GDM1 (cell line): ENCODE measurements at places on chromosomes 2 and 18.

- DNase-seq: no peak
Observed at GRCh38 chr2:121502246-121502645, 28.4 kb upstream of the RNU4ATAC start.

GRCh38 chr2:40315683-40316082 is 136.2 kb downstream of the SLC8A1 start:
- no peak for DNase-seq

DNA sequence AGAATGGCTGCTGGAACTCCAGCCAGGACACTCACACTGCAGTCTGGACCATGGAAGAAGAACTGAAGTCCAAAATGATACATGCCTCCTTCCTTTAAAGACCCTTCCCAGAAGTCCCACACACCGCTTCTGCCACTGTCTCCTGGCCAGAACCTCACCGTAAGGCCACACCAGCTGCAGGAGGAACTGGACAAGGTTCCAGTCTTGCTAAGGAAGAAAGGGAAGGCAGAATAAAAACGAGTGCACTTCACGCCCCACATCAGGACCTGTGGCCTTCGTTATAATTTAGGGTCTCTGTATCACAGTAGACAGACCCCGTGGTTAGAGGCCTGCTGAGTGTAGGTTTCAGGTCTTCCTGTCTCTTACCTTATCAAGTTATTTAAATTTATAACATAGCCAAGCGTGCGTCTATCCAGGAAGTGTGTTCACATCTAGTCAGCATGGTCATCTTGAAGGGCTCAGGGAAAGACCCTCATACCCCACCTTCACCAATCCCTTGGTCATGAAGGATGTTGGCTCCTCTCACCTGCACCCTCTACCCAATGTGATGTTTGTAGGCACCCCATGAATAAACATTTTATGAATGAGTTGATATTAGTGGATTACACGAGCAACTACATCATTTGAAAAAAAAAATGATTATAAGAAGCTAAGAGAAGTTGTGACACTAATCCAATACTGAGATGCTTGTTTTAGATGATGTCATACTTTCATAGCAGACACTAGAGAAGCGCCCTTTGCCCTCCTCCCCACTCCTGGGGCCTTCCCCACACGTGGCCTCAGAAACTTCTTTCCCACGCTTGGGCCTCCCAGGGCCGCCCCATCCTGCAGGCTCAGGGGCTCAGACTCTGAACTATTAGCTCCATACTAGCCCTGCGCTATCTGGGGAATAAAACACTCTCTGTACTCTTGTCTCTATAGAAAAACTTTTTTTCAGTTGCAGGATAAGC is 157.6 kb downstream of the FAM210A start:
- DNase-seq: no peak

DNA sequence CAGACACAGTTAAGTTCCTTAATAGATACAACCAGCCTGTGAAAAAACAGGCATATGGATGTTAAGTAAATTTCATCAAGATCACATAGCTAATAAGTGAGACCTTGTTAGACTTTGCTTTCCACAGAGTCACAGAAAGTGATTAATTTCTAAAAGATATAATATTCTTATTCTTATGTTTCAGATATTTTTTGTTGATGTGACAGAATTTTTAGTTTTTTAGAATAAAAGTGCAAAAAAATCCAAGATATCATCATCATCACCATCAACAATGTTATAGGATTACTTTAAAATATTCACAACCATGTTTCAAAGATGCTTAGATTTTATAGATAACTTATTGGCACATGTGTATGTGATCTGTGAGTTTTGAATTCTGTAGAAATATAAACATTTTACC is 132.3 kb upstream of the ITGA4 start:
- DNase-seq: no peak

GRCh38 chr2:193539188-193539587 is 1344.5 kb upstream of the TMEFF2 start:
- DNase-seq: no peak

DNA sequence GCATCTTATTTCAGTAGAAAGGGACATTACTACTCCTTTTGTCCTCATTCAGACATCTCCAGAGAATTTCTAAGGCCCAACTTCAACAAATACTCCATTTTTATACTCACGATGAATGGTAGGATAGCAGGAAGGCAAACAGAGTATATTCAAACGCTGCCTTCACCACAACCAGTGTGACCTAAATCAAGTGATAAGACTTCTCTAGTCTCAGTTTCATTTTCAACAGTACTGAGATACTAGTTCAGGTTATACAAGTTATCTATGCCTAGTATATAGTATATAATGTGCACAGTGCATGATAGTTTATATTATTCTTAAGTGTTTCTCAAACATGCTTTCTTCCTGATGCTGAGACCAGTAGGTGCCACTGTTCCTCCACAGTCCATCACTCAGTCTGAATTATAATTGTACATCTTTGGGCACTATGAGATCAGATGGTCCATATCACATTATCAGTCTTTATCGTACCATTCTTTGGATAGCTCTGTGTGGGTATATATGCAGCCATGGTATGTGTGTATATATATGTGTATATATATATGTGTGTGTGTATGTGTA is 66.3 kb upstream of the RPE start:
- no peak for DNase-seq

GRCh38 chr2:118521272-118521671 is 326.2 kb downstream of the EN1 start:
- DNase-seq: no peak

DNA sequence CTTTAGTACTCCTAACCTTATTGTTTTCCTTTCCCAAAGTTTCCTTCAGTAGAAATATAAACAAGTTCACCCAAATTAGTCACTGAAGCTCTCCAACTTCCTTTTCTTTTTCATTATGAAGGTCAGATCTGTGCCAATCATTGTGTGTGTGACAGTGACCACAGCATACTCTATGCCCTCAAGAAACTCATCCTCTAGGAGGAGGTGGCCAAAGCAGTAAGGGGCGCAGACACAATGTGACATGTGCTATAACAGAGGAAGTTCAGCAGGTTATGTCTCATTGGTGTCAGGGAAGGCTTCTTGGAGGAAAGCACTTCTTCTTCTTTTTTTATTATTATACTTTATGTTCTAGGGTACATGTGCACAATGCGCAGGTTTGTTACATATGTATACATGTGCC is 60.0 kb upstream of the PSME4 start:
- DNase-seq: no peak

GRCh38 chr18:34710458-34710914 is 388 bp downstream of the DTNA start:
- no peak for DNase-seq

DNA sequence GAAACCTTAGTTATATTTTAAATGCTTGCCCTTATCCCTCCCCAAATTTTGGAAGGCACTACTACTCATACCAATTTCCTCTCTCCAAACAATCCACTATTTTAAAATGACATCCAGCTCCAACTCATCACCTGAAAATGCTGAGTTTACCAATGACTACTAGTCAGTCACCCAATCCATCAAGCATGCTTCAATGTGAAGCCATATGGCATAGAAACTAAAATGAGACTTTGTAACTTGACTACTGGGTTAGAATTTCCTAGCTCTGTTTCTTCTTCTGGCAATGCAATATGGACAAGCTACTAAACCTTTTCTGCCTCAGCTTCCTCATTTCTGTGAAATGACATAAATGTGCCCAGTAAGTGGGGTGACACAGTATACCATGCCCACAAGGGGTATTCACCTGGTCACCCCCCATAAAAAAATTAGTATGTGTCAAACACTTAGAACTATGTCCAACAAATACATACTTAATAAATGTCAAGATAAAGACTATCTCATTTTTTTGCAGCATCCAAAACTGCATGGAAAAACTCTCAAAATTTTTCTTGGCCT is 10.0 kb upstream of the STPG4 start:
- DNase-seq: no peak

- DNase-seq: no peak
Observed at GRCh38 chr2:42368817-42369531, 8.0 kb upstream of the COX7A2L start.

GRCh38 chr18:12939162-12939561 is 8.6 kb upstream of the SEH1L start:
- no peak for DNase-seq

DNA sequence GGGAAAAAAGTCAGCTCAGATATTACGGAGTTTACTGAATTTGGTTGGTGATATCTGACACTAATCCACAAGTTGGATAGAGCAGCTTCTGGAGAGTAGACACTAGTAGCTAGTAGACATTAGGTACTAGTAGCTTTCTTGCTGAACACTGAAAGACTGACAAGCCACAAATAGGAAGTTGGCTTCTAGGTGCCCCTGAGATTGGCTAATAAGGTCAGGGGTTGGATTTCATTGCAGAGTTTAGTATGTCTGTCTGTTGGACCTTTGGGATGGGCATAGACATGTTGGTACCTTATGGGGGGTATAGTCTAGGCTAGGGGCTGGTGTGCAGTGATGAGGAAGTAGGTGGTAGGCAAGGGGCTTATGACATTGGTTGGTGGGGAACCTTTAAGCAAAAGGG is 164.9 kb upstream of the LRRTM1 start:
- no peak for DNase-seq

DNA sequence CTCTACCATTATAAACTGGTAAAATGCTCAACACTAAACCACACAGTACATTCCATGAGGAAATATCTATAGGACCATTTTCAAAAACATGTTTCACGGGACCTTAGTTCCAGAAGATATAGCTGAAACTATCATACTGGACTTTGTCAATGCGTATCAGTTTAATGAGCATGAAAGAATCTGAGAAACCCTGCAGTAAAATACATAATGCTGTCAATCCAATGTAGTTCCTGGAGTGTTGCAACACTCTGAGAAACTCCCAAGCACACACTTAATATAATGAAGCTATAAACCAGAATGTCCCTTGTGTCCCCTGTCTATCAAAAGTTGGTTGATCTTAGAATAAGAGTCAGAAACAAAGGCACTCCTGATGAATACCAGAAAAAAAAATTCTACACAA is 16.2 kb downstream of the IWS1 start:
- no peak for DNase-seq

DNA sequence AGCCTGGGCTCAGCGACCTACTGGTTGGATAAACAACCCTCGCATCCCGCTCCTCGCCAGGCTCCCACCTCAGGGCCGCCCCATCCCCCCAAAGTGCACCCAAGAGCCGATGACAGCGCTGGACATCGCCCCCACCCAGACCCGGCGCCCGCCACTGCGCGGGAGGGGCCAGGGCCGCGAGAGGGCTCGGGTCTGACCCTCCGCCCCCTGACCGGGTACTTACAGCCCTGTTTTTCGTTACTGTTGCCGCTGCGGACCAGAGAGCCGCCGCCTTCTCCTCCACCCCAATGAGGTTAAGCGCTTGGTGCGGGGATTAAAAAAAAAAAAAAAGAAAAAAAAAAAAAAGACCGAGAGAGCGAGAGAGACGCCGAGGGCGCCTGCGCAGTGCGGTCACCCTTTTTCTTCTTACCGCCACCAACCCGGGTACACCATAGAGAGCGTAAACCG is at the start of gene CLASP1:
CLASP1 (minus strand) TSS at position 314 of the 447 bp plus-strand sequence. CDS start 43,567 bp downstream, outside the sequence.
- no peak for DNase-seq
